Osteocyte (in vitro differentiated cells): ENCODE measurements at places on chromosomes 5 and 9.

- no peak for DNase-seq
Measured at GRCh38 chr9:27348785-27349697, 52.1 kb upstream of the EQTN start.

GRCh38 chr5:89055695-89056085, 172.7 kb upstream of the MEF2C start:
- DNase-seq = no peak

DNA sequence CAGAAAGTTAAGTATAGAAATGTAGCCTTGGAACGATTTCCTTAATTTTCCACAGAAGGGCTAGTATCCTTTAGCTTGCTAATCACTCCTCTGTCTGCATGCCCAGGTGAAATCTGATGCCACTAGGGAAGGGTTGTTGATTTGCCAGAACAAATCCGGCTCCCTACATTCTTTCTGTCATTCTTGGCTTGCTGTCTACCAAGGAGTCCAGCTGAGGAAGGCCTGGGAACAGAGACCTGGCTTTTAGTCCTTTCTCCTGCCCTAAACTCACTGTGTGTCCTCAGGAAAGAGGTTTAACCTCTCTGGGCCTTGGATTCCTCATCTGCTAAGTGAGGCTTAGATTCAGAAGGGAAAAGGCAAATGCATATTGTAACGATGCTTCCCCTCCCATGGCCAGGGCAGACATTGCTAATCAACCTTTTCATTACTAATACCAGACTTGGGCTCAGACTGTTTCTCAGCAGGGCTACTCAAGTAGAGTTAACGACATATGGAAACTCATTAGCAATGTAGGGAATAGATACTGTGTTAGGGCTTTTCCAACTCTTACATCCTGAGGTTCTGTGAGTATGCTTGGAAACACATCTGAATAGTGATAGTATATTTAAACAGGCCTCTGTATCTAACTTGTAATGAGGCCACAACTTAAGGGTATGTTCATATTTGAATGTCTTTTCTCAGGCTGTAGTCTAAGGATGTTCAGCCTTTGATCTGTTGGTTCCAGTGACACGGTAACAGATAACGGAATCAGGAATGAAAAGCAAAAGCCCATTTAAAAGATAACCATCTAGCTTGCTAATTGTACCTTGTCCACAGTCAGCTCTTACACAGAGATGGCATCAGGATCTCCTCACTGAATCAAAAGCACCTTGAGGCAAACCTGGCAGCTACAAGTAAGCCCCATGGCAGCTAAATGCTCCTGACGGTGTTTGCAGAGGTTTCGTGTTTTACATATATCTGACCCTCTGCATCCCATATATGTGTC, 4.1 kb downstream of the GALNT10 start:
- DNase-seq = no peak

- DNase-seq = peak; percentile 86
Measured at GRCh38 chr9:81613002-81613812, 76.1 kb downstream of the TLE1 start.

DNA sequence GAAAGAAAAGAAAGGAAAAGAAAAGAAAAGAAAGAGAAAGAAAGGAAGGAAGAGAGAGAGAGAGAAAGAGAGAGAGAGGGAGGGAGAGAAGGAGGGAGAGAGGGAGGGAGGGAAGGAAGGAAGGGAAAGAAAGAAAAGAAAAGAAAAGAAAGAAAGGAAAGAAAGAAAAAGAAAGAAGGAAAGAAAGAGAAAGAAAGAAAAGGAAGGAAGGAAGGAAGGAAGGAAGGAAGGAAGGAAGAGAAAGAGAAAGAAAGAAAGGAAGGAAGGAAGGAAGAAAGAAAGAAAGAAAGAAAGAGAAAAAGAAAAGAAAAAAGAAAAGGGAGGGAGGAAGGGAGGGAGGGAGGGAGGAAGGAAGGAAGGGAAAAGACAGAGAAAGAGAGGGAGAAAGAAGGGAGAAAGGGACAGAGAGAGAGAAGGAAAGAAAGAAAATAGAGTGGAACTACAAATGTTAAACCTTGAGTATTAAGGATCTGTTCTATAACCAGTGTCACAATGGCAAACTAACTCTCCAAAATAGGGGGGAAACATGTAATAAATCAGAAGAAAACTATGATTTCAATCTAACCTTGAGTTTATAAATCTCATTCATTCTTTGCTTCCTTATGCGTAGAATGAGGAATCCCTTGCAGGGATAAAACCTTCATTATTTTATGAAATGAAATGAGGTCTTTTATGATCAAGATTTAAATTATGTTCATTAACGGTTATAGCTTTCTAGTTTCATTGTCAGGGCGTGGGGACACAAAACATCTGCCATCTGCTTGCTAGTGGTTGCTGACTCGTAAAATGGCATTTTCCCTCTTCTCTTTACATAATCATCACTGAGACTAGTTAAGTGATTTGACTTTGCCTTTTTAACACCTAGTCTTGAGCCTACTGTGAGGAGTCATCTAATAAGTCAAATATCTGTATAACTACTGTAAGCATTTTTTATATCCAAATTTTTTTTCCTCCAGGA, 40.7 kb upstream of the RAD23B start:
- DNase-seq = no peak

GRCh38 chr9:35548571-35548970, 56.5 kb upstream of the TESK1 start:
- DNase-seq = no peak

DNA sequence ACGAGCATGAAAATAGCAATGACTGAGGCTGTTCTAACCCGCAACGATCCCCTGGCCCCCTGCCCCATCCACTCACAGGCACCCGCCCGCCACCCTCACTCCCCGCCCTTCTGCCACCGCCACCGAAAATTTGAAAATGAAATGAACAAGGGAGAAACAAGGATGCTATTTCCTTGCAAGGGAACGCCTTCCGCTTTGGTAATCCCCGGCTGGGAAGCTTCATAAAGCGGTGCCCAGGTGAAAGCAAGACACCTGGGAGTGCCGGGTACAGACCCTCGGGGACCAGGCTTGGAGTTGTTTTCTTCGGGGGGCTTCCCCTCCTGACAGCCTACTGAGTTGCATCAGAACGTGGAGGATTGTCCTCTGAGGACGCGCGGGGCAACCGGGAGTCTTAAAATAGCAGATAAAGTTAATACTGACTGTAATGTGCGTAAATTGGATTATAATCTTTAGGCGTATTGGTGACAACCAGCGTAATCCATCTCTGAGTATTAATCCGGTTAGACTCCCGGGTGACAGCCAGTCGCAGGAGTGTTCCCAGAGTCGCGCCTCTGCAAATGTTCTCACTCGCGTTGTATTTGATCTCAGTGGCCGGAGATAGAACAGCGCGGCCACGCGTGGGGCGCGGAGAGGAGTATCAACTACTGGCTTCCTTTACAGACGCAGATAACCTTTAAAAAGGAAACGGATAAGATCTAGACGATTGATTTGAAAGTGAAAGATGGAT, 885 bp upstream of the MLLT3 start:
- no peak for DNase-seq

DNA sequence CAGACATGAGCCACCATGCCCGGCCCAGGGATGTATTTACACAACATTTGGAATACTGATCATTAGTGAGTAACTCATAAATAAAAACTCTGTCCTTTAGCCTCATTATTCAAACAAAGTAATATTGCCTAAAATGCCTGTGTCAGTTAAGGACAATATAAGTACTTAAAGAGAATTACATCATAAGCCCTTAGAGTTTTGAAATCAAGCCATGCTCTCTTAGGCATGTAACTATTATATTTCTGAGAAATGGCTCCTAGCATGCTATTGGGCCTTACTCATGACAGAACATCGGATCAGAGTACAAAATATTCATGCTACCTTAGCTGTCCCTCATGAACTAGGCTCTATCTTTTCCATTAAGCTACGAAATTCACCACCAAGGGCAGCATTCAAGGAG, 309.3 kb downstream of the CHSY3 start:
- DNase-seq = no peak

DNA sequence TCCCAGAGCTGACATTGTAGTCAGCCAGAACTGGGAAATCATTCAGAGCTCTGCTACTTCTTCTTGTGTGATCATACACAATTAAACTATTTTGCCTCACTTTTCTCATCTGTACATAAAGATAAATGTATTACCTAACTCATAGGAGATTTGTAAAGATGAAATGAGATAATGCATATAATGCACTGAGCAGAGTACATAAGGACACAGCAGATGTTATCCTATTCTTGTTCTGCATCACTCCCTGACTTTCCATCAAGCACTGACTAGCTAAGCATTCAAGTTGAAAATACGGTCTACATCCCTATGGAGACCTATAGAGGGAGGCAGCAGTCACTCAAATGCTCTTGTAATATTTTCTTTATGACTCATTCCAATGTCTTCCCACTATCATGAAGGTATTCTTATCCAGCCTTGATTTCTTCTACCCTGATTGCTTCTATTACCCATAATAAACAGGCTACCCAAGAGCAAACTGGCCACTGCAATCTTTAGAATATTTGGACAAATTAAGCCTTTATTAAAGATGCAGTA, 16.3 kb upstream of the PRR16 start:
- no peak for DNase-seq

GRCh38 chr5:152335461-152335860, 69.6 kb downstream of the NMUR2 start:
- no peak for DNase-seq

GRCh38 chr9:2764353-2764752, 47.0 kb downstream of the KCNV2 start:
- DNase-seq = no peak

DNA sequence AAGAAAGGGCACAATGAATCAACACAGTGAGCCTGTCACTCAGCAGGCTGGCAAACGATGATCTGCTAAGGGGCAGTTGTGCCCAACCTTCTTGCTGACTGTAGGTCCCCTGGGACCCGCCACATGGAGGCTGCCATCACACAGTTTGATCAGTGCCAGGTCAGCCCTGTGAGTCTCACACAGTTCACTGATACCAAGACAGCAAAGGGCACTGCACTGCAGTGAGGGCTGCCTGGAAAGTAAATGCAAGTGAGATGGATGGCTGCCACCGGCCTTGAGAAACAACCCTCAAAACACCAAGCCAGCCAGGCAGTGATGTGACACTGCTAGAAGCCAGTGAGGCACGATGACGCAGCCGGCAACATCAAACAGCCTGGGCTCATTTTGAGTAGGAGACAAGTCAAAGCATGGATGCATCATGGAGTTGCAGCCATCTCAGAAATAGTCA, 30.3 kb downstream of the FOXD1 start:
- DNase-seq = no peak

DNA sequence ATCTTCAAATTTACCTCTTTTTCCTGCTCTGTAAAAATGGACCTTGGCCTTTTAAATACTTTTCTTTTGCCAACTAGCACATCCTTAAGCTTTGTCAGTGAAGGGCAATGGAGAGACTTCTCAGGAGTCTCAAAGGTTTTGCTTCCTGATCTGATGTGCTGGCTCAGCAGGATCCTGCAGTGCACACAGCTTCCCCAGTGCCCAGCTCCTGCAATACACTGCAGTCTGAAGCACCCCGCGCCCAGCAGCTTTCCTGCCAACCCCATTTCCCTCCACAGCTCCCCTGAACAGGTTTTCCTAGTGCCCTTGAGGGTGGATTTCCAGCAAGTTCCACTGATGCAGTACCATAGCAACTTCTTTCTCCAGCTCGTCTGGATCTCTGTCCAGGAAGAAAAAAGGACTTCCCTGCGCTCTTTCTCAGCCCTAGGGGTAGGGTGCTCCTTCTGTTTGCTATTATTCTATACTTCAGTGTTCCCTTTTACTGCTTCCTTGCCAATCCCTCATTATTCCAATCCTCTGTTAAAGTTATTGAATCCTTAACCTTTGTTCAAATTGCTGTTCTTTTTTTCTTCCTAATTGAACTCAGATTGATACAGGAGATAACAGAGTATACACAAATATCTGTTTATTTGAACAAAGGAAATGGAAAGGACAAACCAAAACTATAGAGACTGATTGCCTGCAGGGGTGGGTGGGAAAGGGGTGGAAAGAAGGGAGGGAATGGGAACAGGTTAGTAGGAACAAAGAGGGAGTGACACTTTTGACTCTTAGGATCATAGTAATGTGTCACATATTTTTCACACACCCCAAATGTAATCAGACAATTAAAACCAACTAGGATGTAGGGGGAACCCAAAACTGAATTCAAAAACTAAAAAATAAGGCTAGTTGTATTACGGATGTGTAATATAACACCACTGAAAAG, 8.5 kb downstream of the SNAPC3 start:
- no peak for DNase-seq

DNA sequence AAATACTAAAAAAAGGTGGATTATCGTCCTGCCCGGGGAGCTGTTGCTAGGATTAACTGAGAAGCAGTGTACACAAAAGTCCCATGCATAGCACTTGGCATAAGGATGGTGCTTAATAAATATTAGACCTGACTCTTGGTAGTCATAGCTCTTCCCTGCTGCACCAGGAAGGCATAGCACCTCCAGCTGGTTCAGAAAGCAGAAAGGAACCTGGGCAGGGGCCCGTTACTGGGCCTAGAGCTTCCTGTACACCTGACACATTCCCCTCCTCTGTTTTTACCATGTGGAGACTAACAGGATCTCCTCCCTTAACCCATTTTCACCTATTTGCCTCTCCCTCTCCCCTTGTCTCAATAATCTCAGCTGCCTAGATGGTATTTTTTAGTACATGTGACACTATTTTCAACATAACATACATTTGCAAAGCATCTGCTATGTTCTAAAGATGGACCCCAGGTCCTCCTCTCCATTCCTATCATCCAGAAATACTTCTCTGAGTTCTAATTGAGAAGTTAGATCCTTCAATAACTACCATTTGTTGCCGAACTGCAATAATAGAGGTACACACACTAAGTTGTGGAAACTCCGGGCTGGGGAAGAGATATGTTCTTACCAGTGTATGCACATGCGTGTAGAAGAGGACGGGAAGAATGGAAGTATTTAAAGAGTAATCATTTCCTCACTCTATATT, 3.2 kb upstream of the ANP32B start:
- no peak for DNase-seq

DNA sequence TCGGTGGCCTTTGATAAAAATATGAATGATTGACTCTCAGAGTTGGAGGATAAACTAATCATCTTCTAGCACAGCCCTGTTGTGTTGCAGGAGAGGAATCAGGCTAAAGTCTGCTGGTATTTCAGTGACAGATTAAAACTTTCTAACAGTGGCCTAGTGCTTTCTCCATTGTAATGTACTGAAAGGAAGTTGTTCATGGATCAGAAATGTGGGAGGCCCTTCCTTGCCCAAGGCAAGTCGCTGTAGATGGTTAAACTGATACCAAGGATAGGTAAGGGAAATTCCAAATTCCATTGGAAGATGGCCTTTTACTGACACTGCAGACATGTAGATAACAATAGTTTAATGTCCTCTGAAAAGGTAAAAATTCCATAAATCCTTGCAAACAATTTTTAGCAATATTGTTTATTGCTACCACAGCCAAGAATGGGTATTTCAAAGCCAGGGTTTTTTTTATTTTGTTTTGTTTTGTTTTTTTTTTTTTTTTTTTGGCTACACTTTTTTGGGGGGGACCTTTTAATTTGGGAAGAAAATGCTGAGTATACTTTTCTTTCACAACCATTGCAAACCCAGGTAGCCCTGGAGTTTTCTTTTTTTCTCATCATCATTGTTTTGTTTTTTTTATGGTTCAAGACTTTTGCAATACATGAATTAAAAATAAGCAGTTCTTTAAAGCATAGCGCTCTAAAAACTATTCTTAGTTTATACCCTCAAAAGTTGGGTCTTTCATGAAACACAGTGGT, 35.5 kb downstream of the WDR36 start:
- no peak for DNase-seq

- no peak for DNase-seq
Measured at GRCh38 chr5:103973669-103974068, 411.1 kb upstream of the NUDT12 start.
